ENCODE measurements at places on chromosomes 11 and 22.

- no peak for DNase-seq
These were observed 206.3 kb upstream of the BLID start for GRCh38 chr11:122322329-122322728.

GRCh38 chr11:73236854-73237253 is 18.8 kb downstream of the P2RY2 start:
- DNase-seq = no peak

GRCh38 chr11:118443590-118444218 is 7.4 kb downstream of the KMT2A start:
- no peak for DNase-seq

DNA sequence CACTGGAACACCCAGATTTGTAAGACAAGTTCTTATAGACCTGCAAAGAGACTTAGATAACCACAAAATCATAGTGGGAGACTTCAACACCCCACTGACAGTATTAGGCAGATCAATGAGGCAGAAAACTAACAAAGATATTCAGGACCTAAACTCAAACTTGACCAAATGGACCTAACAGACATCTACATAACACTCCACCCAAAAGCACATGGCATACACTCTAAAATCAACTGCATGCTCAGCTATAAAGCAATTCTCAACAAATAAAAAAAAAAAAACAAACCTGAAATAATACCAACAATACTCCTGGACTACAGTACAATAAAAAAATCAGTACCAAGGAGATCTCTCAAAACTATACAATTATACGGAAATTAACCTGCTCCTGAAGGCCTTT is 115.0 kb downstream of the FDX1 start:
- DNase-seq = no peak

DNA sequence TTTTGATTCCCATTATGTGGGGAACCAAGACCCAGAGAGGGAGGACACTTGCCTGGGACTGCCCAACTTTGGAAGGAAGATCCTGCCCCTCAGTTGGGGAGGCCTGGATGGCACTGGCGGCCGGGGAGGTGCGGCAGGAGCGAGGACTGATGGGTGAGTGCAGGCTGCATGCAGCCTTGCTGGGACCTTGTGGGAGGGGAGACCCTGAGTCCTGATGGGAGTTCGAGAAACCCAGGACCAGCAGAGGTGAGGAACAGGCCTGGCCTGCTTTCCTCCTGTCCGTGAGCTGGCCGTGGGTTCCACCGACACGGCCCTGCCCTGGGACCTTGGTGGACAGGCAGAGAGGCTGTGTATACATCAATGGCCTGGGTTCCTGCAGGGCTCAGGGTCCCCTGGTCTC is 19.3 kb upstream of the SMIM38 start:
- no peak for DNase-seq

DNA sequence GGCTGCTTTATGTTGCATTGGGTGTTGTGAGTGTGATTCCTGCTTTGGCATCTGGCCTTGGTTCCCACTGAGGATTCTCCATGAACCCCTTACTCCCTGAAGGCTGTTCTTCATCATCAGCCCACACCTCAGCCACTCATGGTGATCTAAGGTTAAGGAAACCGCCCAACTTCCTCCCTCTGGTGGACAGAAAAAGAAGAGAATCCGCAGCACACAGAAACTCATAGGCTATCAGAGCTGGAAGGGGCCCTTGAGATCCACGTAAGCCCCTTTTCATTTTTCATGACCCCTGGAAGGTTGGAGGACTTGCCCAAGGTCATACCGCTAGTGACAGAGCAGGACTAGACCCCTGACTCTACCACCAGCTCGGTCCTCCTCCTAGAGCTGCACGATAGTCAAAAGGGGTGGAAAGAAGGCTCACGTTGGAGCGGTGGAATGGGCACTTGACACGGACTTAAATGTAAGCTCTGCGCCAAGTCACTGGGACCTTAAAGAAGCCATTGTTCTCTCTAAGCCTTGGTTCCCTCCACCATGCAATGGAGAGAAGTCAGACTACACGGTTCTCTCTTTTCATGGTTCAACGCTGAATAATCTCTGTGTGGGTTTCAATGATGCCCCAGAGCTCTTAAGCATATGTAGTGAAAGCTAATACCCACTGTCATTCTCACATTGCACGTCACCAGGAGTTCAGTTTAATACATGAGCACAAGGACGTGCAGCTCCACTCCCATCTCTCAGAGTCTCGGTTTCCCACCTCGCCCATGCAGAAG is 83.6 kb upstream of the CRTAM start:
- DNase-seq = no peak

DNA sequence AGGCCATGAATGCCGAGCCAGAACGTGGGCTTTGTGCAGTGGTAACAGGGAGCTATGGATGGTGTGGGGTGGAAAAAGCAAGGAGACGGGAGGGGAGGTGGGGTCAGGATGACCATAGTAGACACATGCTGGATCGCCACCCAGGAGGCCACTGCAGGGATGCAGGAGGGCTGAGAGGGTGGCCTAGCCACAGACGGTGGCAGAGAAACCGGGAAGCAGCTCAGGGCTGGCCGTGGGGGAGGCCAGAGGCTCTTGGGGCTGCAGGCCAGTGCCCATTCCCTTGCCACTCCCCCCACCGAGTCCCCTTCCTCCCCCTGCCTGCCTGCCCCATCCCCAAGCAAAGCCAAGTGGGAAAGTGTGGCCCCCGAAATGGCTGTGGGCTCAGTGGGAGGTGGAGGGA is 59.1 kb upstream of the TCF20 start:
- no peak for DNase-seq

DNA sequence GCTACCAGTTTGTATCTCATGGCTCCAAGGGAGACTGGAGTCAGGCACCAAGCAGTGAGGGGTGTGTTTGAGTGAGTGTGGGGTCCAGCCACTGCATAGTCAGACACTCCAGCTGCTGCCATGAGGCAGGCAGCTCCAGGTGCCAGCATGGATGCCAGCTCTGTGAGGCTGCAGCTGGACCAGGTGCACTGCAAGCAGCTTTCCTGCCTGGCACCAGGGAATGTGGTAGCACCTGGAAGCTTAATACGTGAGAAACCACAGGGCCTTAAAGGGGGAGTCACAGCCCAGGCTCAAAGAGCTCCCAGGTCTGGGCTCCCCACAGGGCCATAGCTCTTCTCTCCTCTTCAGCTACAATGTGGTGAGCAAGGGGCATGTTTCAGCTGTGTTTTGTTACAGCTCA is 817.8 kb upstream of the LUZP2 start:
- no peak for DNase-seq

GRCh38 chr11:17012712-17013547 is 1.3 kb downstream of the PLEKHA7 start:
- DNase-seq = no peak

DNA sequence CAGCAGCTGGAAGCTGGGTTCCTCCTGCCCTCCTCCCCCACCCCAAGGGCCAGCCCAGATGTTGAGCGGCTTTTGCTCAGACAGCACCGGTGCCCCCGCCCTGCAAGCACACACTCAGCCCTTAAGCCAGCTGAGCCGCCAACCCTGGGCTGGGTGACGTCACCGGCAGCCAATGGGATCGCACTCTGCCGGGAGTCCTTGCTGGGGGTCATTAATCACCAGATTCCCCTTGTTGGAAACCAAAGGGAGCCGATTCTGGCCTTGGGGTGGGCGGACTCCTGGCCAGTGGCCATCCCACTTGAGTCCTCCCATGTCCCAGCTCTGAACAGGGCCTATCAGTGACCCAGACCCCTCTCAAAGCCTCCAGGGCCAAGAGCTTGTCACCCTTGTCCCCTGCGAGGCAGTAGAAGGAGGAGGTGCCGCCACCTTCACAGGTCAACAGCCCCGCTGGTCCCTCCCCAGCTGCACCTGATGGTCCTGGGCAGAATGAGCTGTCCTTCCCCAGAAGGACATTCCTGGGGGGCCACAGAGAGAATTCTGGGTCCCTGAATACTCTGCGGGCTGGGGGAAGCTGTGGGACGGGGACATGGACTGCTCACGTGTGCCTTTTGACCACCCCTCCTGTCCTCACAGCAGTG is 7.4 kb downstream of the DUSP8 start:
- DNase-seq = no peak

- peak; percentile 51 for DNase-seq
These were observed 8.5 kb upstream of the CHRDL2 start for GRCh38 chr11:74739546-74740270.

GRCh38 chr11:35619855-35620640 is 1.8 kb downstream of the FJX1 start:
- DNase-seq = peak; percentile 35

- DNase-seq = no peak
These were observed 267.2 kb downstream of the BUD13 start for GRCh38 chr11:116505298-116506262.

DNA sequence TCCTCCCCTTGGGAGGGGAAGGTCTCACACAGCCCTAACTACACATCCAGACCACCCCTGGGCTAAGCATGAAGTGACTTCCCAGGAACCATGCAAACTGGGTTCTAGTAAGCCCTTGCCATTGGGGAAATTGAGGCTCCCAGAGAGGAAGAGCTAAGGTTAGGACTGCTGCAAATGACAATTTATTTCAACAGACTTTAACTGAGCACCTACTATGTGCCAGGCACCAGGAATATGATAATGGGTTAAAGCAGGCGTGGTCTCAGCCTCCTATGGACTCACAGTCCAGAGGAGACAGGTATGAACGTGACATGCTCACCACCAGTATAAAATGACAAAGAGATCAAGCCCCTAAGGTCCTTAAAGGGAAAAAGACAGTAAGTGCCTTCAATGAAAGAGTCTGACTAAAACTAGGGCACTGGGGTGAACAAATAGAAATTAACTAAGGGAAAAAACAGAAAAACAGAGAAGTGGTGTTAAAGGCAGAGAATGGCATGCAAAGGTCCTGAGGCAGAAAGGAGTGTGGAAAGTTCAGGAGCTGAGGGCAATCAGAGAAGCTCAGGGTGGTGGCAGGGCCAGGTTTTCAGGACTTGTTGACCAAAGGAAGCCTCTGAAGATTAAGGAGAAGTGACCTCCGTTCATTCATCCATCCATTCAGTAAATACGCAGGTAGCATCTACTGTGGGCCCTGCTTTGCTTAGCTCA is 14.4 kb upstream of the MN1 start:
- DNase-seq = no peak
